CD14-positive monocyte (primary cell): ENCODE measurements at places on chromosomes 1 and 21. TPM values are rescaled to one million over a fixed set of nuclear protein-coding genes. Genes with fewer than 3 reads are reported as not detected.
A peak's percentile ranks its signal among the peaks of the same experiment; 100 is the strongest.

- DNase-seq: no peak
These were observed 447.9 kb downstream of the CAMTA1 start for GRCh38 chr1:7233237-7233540.

DNA sequence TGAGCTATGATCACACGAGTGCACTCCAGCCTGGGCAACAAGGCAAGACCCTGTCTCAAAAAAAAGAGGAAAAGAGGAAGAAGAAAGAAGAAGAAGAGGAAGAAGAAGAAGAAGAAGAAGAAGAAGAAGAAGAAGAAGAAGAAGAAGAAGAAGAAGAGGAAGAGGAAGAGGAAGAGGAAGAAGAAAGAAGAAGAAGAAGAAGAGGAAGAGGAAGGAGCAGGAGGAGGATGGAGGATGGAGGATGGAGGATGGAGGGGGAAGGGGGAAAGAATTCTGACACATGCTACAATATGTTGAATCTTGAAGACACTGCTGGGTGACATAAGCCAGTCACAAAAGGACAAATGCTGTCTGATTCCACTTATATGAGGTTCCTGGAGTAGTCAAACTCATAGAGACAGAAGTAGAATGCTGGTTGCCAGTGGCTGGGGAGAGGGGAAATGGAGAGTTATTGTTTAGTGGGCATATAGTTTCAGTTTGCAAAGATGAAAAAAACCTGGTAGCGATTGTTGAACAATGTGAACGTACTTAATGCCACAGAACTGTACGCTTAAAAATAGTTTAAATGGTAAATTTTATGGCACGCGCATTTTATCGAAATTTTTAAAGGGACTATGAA lies 47.3 kb upstream of the COA6 start:
- DNase-seq: no peak

GRCh38 chr1:61139775-61140549 lies 57.6 kb downstream of the NFIA start:
- no peak for DNase-seq

- no peak for DNase-seq
These were observed 18.5 kb downstream of the OR2T1 start for GRCh38 chr1:248421384-248421783.

GRCh38 chr1:159889821-159890252 lies 10.1 kb downstream of the CFAP45 start:
- DNase-seq: peak; percentile 97

- DNase-seq: no peak
These were observed 224.4 kb downstream of the PTPRU start for GRCh38 chr1:29460694-29461093.

DNA sequence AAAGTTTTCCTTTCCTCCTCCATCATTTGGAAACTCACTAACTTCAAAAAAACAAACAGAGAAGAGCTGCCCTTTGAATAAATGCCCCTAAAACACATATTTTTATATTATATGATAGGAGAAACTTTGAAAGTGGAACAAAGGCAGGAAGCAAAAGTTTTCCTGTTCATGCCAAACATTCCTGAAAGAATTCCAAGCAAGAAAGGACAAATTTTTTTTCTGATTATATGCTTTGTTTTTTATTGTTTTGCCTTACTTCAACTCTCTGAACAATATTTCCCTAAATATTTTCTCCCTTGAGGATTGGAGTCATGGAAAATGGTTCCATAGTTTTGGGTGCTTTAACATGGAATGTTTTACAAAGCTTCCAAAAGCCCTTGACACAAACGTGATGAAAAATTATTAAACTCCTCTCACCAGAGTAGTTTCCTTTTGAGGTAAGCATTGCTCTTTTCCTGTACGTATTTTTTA lies 638.5 kb upstream of the CAMK1G start:
- no peak for DNase-seq

GRCh38 chr1:179447489-179447888 lies 81.7 kb downstream of the AXDND1 start:
- no peak for DNase-seq

GRCh38 chr1:192668409-192668983 lies 32.5 kb downstream of the RGS13 start:
- no peak for DNase-seq

DNA sequence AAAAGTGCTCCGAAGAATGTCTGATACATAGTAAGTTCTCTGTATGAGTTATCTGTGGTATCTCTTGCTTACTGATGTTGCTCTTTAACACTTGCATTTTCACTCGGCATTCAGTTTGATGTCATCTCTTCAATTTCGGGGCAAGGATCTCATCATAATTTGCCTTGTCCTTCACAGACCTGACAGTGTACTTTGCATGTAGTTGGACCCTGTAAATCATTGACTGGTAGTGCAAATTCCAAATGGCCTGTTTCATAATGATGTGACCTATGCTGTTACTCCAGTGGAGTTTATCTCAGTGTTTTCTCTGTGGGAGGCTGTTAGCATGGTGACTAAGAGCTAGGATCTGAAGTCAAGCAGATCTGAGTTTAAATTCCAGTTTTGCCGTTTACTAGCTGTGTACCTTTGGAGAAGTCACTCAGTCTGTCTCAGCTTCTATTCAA lies 34.2 kb upstream of the ABCD3 start:
- DNase-seq: no peak

GRCh38 chr1:219099307-219099706 lies 74.4 kb upstream of the LYPLAL1 start:
- no peak for DNase-seq

DNA sequence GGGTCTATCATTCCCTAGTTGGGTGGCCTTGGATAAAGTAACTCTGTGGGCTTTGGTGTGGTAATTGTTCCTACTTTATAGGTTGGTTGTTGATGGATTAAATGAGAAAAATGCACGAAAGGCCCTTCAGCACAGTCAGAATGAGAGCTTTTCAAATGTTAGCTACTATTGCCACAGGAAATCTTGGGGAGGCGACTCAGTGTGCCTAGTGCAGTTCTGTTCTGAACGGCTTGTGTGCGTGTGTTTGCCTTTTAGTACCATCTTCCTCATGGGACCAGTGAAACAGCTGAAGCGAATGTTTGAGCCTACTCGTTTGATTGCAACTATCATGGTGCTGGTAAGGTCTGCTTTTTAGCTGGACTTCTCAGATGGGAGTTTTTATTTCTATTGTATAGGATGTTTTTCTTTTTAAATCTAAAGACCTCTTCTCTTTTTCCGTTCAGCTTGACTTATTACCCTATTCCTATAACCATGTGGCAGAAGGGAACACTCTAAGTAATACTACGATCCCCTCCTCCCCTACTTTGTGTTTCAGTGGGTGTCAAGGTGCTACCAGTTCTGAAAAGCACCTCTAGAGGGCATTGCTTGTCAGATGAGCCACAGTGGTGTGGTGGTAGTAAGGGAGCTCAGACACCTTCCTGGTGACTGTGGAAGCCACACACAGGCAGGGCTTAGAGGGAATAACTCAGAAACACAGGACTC lies 9.2 kb downstream of the SFT2D2 start:
- DNase-seq: no peak

- DNase-seq: no peak
These were observed 2.8 kb downstream of the DHCR24 start for GRCh38 chr1:54884135-54884586.

GRCh38 chr1:84959294-84959693 lies 37.6 kb downstream of the MCOLN2 start:
- DNase-seq: no peak

DNA sequence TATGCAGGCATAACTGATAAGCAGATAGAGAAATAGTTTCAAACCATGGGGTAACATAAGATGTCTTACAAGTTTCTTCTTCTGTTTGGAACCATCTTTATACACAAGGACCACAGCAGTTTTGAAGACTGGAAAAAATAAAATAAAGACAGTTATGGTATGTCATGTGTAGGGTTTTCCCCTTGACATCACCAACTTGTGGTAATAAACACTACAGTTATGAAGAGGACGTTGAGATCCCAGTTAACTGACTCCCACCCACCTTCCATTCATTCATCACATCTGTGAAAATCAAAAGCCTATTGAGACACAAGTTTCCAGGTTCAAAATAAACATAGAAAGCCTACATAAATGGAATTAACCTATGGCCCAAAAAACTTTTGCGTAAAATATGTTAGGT lies 92.5 kb upstream of the KRTAP19-8 start:
- no peak for DNase-seq

DNA sequence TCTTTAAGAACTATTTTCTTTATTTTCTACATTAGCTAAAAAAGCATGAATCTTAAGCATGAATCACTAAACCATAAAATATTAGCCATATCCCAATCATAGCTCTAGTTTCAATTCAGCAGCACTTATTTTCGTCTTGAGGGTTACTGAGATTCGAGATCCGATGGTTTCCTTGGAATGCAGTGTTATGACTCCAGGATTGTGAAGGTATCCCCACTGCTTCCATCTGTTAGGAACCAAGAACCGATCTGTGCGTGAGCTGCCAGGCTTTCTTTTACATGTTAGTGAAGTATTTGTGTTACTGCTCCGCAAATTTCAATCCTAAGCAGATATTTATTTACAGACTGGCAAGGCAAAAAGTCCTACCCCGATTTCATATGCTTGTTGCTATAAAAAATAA lies 18.8 kb downstream of the TNFRSF9 start:
- DNase-seq: no peak

- DNase-seq: no peak
These were observed 73.7 kb downstream of the MT1HL1 start for GRCh38 chr1:236930503-236930902.

- no peak for DNase-seq
These were observed 52.9 kb downstream of the L1TD1 start for GRCh38 chr1:62247391-62248168.

DNA sequence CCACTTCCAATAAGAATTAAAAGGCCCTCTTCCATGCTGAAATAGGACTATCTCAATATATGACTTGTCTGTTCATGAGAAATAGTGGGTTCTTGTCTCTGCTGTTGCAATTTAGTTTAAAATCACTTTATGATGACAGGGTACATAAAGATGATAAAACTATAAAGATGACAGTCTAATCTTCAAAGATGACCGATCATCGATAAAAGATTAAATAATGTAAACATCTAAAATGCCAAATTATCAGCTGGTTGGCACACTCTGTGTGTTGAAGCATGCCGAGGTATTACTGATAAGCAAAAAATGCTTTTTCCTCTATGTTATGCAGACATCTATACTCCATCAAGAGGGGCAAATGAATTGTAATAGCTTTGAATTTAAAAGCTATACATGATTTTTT lies 89.5 kb downstream of the ADGRL4 start:
- no peak for DNase-seq

- no peak for DNase-seq
These were observed 22.7 kb upstream of the LAMC2 start for GRCh38 chr1:183163316-183163715.

DNA sequence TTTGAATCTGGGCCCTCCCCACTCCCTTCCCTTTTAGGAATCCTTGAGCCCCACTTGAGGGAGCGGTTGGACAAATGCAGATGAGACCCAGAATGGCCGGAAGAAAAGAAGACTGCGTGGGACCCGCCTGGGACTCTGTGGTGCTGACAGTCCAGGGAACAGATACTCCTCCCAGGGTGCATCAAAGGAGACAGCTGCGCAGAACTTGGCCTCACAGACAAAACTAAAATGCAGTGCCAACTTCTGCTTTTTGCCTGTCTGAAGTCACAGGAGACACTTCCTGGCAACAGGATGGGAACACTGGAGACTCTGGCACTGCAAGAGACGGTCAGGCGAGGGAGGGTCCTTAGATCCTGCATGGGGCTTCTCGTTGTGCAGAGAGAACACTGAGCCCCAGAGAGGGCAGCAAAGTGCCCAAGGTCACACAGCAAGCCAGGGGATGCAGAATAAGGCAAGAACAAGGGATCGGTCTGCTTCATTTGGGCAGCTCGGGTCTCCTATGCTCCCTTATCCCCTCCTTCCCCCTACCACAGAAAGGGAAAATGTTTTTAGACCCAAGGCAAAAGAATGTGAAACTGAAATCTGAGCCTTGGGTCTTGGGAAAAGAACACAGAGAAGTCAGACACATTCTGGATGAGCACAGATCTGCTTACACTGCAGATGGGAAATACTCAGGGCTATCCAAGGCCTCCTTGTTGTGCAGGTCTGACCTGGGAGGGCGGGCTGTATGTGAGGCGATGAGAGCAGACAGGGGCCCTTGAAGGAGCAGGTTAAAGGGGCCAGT lies 182.4 kb downstream of the TRABD2B start:
- no peak for DNase-seq

- DNase-seq: peak; percentile 21
These were observed 835 bp downstream of the C1orf52 start for GRCh38 chr1:85258536-85259117.

DNA sequence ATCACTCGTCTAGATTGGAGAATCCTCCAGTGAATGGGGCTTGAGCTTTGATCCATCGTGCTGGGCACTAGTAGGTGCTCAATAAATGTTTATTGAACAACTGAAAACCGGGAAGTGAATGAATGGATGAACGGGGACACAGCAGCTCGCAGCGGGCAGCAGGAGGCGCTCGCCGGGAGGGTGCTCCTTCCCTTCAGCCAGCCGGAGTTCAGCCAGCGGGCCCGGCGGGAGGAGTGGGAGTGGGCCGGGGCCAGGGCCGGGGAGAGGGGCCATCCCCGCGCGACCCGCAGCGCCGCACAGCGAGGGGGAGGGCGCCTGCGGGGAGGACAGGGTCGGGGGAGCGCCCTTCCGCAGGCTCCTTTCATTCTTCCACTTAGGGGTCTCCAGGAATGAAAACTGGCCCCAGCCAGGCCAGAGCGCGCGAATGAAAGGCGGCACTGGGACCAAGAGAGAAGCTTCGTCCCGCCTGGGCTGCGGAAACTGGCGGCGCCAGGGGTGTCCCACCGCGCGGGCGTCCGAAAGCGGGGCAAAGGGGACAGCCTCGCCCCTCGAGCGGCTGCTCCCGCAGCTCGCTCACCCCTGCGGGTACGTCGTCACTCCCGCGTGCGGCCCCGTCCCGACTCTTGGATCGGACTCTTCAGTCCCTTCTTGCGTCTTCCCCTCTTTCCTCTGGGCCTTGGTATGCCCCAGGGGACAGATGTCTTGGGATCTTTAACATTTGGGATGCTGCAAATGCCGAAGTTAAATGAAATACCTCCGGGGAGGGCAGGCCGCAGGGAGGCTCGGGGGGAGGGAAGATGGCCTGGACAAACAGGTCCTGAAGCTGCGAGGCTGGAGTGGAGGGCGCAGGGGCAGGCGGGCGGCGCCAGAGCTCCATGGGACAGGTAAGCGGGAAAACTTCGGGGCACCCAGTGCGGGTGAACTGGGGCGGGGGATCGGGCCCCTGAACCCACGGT lies 3.6 kb upstream of the INAVA start:
- peak; percentile 20 for DNase-seq

Gene DCST1
- polyA plus RNA-seq: not detected

Gene ILDR2
- not detected for polyA plus RNA-seq

Gene FAM167B
- not detected for polyA plus RNA-seq

Gene MMP23B
- 0.21 TPM for polyA plus RNA-seq

Gene ARHGAP30
- polyA plus RNA-seq: 140 TPM

Gene GOLPH3L
- polyA plus RNA-seq: 1.9 and 9.7 TPM in 2 replicates

Gene TSSK3
- polyA plus RNA-seq: 0.37 and 0.65 TPM in 2 replicates

Gene WNT3A
- not detected in 2 replicates for polyA plus RNA-seq

Gene ELAPOR1
- polyA plus RNA-seq: not detected

Gene ETV3L
- 0.41 and 0.45 TPM in 2 replicates for polyA plus RNA-seq

Gene LCE2C
- polyA plus RNA-seq: not detected
